Caki2 (cell line): ENCODE measurements at places on chromosomes 7 and 10. TPM values are rescaled to one million over a fixed set of nuclear protein-coding genes. Genes with fewer than 3 reads are reported as not detected.

GRCh38 chr7:107043491-107043890, 1.0 kb upstream of the PRKAR2B start:
- no peak for DNase-seq

DNA sequence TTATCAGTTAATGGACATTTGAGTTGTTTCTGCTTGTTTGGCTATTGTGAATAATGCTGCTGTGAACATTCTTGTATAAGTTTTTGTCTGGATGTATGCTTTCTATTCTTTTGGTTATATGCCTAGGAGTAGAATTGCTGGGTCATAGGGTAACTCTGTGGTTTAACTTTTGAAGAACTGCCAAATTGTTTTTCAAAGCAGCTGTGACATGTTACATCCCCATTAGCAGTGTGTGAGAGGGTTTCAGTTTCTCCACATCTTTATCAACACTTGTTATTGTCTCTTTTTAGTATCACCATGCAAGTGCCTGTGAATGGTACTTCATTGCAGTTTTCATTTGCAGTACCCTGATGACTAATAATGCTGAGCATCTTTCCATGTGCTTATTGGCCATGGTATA, 2.1 kb upstream of the NDUFB8 start:
- no peak for DNase-seq

DNA sequence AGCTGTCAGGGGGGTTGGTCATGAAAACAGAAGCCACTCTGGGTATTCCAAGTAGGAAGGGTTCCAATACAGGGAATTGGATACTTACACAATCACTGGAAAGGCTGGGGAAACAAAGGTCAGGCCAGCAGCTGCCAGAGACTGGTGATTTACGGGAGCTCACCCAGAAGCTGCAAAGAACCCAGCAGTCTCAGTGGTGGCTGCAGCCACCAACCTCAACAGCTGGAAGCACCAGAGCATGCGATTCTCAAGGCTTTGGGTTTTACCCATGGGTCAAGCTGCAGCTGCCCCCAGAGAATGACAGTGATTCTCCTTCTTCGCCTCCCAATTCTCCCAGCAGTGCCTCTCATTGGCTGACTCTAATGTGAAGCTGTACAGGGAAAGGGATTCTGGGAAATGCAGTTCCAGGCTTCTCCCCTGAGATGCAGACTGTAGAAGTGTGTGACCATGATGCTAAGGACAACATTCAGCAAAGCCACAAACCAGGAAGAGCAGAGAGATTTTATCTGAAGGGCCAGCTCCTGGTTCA, 107.2 kb upstream of the TCF7L2 start:
- DNase-seq, result peak; percentile 57

Gene SLC29A3
- total RNA-seq, result 0.41 and 3.9 TPM in 2 replicates
